ENCODE measurements at places on chromosomes 13 and 19.

DNA sequence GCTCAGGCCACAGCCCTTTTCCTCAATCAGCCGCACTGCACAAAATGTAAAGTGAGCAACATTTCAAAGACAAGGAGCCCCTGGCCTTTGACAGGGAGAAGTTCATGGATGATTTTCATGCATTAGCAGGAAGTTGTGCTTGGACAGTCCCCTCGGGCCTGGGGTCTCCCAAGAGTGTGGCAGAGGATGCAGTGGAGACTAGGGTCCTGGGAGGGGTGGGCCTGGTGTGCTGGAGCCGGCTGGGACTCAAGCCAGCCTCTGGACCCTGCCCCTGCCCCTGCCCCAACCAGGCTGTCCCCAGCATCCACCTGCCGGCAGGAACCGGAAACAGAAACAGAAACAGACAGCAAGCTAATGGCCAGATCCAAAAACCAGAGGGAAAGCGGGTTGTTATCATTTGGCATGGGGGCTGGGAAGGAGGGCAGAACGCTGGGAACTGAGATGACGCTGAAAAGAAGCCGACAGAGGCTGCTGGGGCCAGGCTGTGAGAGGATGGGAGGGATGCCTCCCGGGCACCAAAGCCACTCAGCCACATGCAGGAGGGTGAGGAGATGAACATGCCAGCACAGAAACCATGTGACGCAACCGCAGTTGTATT lies 2.3 kb downstream of the GAS6 start:
- DNase-seq: no peak

DNA sequence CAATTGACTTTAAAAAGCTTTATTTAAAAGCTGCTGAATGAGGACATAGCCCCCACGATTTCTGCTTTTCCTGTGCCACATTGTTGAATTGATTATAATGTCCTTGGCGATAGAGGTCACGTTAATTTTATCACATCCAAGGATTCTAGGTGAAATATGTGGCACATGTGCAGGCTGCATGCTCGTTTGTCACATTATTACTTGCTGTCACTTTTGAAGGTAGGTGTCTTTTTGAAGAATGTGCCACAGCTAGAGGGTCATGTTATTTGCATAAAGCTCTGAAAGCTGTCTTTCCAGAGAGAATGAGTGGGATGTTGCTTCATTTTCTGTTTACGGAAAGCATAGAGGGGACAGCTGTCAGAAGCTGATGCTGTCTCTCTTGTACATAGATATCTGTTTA lies 927.6 kb upstream of the ATXN8OS start:
- DNase-seq: no peak

DNA sequence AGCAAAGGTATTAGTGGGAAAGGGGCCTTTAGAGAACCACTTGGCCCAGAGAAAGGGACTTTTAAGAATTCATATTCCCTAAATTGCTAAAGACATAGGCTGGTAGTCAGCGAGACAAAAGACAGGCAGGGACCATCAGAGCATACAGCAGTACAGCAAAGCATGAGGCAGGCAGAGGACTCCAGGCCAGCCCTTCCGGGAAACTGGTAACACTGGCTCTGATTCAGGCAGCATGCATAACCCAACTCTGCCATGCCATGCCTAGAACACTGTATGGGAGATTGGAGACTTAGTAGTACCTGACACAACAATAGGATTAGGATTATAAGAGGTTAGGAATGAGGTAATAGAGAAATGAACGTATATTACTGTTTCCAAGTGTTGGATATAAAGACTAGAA lies 34.9 kb downstream of the CAB39L start:
- no peak for DNase-seq

DNA sequence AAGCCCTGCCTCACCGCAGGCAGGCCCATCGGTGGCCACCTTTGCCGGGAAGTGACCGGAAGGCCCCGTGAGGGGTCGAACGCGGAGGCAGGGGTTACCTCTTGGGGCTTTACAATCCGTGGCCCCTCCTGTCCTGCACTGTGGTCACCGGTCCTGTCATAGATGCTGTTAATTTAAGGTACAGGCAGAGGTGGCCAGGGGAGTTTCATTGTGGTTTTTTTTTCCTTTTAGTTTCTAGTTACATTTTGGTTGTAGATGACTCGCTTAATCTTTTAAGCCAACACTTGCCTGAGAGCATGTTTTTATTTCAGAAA lies 13.1 kb downstream of the COMP start:
- DNase-seq: no peak

DNA sequence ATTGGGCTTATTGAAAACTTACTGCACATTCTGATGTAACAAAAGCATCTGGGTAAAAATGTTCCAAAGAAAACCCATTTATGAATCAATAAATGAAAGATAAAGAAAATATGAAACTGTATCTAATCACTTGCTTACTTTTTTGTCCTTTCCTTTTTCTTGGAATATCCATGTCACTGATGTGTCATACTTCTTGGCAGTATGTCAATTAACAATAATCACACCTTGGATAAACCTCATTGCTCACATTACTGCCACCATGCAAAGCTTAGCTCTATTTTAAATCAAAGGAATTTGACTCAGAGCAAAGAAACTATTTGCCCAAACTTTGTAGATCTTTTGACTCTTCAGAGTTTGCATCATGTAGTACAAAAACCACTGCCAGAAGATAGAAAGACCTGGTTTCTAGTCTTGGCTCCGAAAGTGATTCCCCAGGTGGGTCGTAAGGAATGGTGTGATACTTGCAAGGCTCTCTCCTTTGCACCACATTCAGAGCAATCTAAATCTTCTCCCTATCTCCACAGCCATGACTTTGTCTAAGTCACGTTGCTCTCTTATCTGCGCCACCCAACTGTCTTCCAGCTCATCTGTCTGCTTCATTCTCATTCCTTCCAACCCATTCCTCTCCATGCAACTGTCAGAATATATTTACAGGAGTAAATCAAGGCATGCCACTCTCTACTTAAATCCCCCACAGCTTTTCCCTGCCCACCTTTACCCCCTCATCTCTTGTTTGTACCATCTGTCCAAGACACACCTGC lies 311.9 kb downstream of the COG6 start:
- DNase-seq: no peak
